ENCODE measurements at places on chromosomes 3 and 15. TPM values are rescaled to one million over a fixed set of nuclear protein-coding genes. Genes with fewer than 3 reads are reported as not detected.

Gene RTP1
- polyA plus RNA-seq, result not detected

Gene GNAT1
- polyA plus RNA-seq, result not detected

Gene CELF6
- polyA plus RNA-seq, result 3.8 TPM

Gene SCN11A
- 0.17 TPM for polyA plus RNA-seq

Gene PTX3
- polyA plus RNA-seq, result 0.45 TPM

Data from kidney (tissue), 22 donors.